ENCODE measurements at places on chromosomes 13 and 19.

- DNase-seq, result no peak
These were observed 6.9 kb downstream of the HAS1 start for GRCh38 chr19:51716925-51717324.

DNA sequence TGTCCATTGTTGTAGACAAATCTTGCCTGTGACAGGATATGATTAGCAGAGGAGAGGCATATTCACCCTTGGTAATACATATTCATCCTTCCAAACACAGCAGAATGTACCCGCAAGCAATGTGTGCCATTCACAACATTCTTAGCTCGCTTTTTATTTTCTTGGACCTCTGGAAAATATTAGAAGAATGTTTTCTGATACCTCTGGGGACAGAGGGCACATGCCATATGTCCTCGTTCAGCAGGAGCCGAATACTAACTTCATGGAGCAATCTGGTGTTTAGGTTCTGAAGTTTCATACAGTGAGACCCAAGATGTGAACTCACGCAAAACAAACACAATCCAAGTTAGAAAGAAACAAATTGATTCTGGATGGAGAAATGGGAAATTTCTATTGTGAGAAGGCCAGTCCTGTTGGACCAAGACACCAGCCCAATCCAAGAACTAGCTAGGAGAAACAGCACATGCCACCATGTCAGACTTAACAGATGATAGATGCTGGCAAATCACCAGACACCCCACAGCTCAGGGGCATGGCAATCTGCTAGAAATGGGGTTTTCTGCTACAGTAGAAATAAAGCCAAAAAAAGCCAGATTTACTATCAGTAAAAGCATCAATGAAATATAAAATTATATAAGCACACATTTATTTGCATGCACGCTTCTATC lies 297.4 kb downstream of the DCLK1 start:
- no peak for DNase-seq

GRCh38 chr13:112679381-112679780 lies 10.5 kb upstream of the ATP11A start:
- no peak for DNase-seq

- DNase-seq, result no peak
These were observed 4.3 kb downstream of the GDF15 start for GRCh38 chr19:18390065-18390907.

DNA sequence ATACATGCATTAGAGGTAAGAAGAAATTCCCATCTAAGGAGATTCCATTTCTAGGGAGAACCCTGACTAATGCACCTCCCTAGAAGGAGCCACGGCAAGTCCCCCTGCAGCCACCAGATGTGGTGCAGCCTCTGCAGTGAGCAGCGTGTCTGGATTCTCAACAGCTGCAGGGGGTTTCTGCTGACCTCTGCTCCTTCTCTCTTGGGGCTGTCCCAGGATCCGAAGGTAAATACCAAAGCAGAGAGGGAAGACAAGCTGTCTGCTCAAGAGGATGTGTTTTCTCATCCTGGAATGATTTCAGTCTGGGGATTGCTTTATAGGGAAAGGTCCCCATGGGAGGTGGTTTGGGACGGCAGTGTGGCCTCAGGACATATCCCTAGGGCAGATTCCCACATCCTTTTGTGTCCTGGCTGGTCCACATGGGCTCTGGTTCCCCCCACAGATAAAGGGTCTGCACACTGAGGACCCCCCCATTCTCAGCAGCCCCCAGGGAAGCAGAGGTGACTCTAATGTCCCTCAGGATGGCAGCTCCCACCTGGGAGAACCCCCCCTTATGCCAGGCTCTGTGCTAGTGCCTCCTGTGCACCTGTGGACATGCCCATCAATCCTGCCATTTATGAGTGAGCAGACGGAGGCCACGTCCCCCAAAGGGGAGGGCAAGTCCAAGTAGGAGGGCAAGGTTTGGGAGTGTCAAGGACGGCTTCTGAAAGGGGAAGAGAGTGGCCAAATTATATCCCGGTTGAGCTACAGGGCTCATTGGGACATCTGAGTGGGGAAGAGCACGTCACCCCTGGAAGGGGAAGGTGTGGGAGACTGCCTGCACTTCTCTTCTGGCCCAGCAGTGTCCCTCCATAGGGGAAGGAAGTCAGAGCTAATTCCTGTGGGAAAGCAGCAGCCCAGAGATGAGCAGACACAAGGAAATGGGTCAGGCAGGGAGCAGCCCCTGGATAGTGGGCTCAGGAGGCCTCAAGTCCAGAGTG lies 10.2 kb upstream of the OR10H5 start:
- no peak for DNase-seq

- no peak for DNase-seq
These were observed 53.0 kb downstream of the NUFIP1 start for GRCh38 chr13:44936246-44936645.

DNA sequence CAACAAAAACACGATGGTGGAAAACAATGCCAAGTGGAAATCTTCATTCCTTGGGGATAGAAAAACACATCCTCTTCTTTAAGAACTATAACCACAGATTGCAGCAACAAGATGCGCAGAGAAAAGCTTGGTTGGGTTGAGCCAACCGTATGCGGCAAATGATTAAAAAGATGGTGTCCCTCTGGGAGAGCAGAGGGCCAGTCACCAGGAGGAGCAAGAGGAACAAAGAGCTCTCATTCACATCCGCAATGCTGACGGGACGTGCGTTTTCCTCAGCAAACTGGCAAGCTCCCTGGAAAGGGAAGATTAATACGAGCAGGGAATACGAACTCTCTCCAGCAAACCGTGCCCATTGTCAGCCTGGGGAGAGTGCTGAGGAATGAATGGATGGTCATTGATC lies 141.6 kb downstream of the KATNAL1 start:
- no peak for DNase-seq

DNA sequence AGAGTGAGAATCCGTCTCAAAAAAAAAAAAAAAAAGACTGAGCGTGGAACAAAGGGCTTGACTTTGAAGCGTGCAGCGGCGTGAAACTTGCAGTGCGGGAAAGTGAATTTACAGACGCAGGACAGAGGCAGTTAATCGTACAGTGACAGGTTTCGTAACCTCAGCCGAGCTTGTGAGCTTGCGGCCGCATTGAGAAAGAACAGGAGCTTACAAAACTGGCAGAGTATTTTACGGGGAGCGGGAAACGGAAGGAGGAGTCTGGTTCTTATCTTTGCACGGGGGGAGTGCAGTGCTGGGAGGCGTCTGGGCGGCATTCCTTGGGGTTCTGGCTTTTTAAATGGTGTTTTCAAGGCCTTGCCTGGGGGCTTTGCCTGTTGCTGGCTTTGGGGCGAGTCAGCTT lies 6.0 kb upstream of the BSG start:
- no peak for DNase-seq

DNA sequence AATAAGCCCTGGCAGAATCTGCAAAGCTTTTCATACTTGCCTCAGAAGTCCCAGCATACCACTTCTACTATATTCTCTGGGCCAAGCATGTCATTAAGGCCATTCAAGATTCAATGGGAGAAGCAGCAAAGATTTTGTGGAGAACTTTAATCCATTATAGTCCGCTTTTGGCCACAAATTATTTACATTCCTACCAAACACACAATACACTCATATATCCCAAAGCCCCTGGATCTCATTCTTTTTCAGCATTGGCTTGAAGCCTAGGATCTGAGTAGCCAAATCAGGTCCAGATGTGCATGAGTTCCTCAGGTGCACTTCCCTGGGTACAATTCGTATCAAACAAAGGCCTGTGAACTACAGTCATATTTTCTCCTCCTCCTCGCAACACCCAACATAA lies 203.4 kb downstream of the NDFIP2 start:
- no peak for DNase-seq

DNA sequence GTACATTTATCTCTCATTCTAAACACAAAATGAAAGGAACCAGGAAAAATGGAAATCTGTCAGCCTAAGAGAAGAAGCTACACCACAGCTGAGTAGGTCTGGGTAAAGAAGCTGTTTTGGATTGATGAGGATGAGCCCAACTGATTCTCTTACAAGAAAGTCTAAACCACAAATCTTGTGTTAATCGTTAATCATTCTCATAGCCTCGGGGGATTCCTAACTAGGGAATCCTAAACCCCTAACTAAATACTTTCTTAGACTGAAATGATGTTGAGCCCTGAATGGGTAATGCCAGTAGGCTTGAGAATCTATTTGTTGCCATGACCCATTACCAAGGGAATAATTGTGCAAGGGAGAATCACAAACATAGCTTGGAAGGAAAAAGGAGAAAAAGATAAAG lies 327.5 kb upstream of the SPRY2 start:
- DNase-seq, result no peak

- no peak for DNase-seq
These were observed 156.0 kb downstream of the GGACT start for GRCh38 chr13:100432611-100433010.

DNA sequence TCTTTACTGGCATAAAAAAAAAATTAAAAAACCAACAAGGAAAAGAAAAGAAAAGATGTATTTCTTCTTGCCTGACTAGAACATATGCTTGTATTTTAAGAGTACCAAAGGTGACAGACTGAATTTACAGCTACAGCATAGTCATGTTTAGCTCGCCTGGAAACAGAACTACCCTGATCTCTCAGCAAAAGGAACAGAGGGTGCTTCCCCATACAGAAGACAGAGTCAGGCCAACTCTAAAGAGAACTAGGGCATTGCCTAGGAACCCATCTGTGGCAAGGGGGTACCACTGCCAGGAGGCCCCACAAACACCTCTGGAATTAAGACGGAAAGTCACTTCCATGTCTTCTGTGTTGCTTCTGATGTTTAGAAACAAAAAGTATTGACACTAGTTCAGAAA lies 252.1 kb upstream of the STARD13 start:
- no peak for DNase-seq

- no peak for DNase-seq
These were observed 10.0 kb upstream of the VSTM2B start for GRCh38 chr19:29515706-29516357.
